SJSA1 (cell line): ENCODE measurements at places on chromosomes 16 and 17.
A peak's percentile ranks its signal among the peaks of the same experiment; 100 is the strongest.

DNA sequence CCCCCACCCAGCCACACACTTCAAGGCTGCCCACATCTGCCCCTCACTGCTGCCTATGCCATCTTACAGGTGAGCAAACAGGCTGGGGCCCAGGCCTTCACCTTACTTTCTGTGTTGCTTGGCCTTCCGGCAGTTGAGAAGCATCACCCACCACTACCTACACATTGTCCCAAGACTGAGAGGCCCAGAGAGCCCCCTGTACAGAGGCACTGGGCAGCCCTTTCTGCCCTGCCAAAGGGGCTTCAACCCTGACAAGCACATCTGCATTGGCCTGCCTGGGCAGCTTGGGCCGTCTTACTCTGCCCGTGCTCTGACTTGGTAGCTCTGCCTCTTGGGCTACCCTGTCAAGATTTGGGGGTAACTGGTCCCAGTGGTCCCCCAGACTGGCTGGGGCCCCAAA is 1.2 kb downstream of the MIEF2 start:
- DNase-seq, result no peak

DNA sequence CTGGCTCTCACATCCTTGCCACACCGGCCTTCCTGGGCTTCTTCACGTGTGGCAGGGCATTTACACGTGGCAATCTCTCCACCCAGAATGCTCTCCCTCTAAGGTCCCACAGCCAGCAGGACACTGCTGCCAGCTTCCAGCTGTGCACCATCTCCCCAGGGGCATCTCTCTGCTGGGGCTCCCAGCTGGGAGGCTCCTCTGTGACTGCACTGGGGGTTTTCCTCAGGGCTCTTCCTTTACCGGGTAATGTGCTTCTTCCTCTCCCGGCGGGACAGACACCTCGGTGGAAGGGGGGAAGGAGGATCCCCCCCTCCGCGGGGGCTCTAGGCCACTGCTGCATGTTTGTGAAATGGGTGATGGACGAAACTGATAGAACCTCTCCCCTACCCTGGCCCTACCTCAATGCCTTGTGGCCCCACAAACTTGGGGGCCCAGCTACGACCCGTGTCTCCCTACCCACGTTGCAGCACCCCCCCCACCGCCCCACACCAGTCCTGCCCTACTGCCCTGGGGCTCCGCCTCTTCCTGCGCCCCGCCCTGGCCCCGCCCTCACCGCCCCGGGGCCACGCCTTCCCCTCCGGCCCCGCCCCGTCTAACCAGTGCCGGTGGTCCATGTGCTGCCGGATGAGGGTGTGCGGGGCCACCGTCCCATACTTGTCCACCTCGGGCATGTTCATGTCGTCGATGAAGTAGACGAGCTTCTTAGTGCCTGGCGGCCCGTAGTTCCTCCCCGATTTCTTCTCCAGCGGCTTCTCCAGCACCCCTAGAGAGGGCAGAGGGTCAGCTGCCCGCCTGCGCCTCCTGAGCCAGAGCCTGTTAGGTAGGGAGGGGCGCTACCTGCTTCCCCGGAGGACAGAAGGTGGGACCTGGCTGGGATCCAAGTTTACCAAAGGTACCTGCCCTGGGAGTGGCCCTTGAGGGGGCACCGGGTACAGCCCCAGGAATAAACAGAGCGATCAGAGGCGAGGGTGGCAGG is 92.6 kb downstream of the DNAH17 start:
- DNase-seq, result no peak

- peak; percentile 87 for DNase-seq
Measured at GRCh38 chr16:29900102-29900887, at the start of gene ASPHD1. ASPHD1 (plus strand) TSS chr16:29900488; CDS start chr16:29900972, 484 bp downstream.

DNA sequence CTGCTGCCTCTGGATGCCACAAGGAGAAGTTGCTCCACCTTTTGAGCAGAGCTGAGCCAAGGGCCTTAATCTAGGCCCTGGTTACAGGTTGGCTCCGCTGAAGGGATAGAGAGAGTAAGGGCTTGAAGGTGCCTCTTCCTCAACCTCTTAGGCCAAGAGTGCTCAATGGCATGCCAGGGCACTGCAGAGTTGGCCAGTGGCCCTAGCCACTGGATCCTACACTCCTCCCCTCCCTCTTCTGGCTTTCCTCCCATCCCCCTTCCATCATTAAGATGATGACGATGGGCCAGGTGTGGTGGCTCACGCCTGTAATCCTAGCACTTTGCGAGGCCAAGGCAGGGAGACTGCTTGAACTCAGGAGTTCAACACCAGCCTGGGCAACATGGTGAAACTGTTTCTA is 50.5 kb downstream of the MYO18A start:
- no peak for DNase-seq

GRCh38 chr16:8505327-8505991 is 84.9 kb downstream of the TMEM114 start:
- DNase-seq, result no peak

GRCh38 chr17:11499881-11500280 is 98.4 kb upstream of the DNAH9 start:
- peak; percentile 11 for DNase-seq

DNA sequence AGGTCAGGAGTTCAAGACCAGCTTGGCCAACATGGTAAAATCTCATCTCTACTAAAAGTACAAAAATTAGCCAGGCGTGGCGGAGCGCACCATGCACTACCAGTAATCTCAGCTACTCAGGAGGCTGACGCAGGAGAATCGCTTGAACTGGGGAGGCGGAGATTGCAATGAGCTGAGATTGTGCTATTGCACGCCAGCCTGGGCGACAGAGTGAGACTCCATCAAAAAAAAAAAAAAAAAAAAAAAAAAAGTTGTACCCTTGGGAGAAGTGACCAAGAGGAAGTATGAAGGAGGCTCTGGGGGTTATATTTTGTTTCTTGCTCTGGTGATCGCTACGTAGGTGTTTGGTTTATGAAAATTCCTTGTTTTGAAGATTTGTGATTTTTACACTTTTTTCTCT is 66.3 kb downstream of the LITAF start:
- DNase-seq, result no peak

- peak; percentile 91 for DNase-seq
Measured at GRCh38 chr17:75827308-75828075, 16.7 kb downstream of the UNC13D start.

GRCh38 chr17:18217412-18218015 is 7.9 kb upstream of the LLGL1 start:
- DNase-seq, result peak; percentile 56

- peak; percentile 60 for DNase-seq
Measured at GRCh38 chr17:47615766-47616424, 33.8 kb upstream of the KPNB1 start.

DNA sequence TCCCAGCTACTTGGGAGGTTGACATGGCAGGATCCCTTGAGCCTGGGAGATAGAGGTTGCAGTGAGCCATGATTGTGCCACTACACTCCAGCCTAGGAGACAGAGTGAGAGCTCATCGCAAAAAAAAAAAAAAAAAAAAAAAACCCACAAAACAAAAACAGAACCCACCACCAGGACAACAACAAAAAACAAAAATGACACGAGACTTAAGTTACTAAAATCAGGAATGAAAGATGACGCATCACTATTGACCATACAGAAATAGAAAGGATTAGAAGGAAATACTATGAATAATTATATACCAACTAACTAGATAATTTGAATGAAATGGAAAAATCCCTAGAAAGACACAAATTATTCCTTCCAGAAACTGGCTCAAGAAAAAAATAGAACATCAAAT is 432.4 kb upstream of the PMFBP1 start:
- DNase-seq, result no peak

GRCh38 chr17:62964506-62964905 is 1.5 kb upstream of the TANC2 start:
- DNase-seq, result no peak

- DNase-seq, result no peak
Measured at GRCh38 chr16:12688951-12689850, 114.5 kb downstream of the CPPED1 start.

DNA sequence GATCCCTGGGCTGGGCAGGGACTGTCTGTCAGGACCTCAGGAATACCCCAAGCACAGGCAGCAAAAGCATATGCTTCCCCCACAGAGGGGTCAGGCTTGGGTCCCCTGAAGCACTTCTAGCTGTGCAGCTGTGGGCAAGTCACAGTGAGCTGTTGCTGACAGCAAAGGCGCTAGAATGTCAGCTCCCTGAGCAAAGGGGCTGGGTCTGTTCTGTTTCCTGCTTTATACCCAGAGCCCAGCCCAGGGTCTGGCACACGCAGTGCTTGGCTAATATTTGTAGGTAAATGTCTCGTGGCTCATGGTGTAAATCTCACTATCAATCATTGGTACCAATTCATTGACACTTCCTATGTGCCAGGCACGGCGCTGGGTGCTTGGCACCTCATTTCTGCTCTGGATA is 16.6 kb upstream of the MPRIP start:
- no peak for DNase-seq

DNA sequence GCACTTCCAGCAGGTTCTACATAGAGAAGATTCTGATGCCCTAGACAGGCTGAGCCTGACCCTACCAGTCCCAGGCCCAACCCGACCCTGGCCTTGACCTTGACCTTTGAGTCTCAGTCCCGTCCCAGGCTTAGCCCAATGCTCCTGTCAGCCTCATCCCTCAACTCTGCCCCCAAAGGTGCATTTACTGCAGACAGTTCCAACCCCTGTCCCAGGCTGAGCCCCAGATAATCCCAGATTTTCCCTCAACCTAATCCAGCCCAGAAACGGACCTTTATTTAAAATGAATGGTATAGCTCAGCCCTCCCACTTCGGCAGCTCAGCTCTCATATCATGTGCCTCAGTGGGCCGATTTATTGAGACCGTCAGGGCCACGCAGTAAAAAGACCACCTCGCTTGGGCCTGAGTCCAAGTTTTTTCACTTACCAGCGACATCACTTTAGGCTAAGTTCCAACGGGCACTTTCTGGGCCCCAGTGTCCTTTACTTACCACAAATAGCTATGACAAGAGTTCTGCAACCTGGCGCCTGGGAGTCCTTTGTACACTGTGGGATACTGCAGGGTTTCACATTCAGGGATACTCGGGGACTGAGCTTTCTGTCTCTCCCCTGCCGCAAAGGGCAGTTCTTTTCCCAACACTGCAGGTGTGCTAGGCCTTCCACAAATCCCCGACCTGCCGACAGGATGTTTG is 89.5 kb downstream of the WSCD1 start:
- DNase-seq, result no peak
